ENCODE measurements at places on chromosomes 1 and 21.

DNA sequence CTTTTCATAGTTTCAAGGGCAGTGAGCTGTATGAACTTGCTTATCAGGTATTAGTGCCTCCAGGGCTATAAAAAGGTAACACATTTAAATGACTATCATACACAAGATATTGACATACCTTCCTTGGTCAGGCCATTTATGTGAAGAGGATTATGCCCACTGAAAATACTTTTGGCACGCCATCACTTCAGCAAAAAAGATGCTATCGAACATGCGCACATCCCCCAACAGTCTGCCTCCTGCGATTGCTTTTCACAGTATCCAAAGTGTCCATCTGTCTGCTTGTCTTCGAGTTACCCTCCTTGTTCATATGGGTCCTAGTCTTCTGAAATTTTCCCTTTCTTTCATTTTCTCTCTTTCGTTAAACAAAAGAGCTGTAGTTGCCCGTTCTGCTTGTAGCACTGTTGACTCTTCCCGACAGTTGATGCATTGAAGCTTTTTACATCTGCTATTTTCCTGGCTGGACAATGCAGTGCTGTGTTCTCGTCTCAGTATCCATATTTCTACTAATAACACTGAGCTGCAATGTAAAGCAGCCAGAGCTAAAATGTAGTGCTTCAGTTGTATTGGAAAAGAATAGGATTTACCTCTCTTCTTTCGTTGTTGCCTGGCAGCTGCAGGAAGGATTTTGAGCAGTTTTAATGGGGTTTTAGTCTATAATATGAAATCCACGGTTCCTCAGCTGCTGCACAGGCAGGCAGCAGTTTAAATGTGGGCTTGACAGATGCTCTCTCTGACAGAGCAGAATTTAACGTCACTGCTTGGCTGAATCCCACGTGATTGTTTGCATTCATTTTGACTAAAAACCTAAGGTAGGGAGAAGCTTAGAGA, at the start of gene B3GALT2:
B3GALT2 (minus strand) TSS at position 713 of the 831 bp plus-strand sequence. CDS start 5,051 bp downstream, outside the sequence.
- no peak for DNase-seq

DNA sequence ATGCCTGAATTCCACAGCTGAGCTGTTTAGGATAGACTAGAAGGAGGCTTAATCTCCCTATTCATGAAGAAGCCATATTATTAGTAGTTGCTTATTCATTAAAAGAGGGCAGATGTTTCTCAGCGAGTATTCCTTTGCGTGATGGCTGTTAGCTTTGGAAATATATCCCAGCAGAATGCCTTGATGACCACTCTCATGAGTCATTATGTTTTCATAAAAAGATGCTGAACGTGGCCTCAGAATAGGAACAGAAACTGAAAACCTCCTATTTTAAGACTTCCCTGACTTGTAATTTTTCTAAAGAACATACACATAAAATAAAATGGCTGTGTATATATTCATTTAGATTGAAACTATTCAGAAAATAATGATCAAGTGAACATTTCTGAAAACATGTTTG, 9.6 kb upstream of the PLA2G4A start:
- no peak for DNase-seq

DNA sequence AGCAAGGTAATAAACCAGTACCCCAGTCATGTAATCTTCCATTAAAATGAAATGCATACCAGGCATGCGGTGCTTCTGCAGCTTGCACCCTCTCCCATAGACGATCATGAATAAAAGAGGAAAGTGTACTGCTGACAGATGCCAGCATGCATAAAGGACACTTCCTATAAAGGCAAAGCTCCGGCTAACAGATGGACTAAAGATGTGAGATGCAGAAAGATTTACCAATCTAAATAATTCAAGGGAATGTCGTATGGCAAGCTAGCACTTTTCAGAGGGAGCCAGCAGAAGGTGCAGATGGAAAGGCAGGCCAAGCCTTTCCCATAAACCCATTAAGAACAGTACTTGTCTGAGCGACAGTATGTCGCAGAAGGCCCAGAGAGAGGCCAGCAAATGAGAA, 542.0 kb downstream of the NUF2 start:
- no peak for DNase-seq

GRCh38 chr1:63326106-63326472, 3.7 kb downstream of the FOXD3 start:
- no peak for DNase-seq

DNA sequence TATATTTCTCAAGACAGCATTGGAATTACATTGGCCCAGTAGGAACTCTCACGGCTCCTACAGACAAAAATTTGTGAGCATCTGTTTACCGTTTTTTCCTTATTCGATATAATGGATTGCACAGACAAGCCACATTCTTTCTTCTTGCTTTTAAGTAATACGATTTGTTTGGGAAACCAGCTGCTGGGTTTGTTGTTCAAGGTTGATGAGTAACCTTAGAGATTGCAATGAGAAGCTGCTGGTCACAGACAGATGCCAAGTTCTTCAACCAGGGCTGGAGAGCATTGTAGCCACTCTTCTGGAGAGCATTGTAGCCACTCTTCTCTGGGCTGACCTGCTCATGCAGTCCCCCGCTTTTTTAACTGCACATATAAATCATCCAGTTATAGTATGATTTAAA, 1.4 kb upstream of the MIA3 start:
- DNase-seq: no peak

DNA sequence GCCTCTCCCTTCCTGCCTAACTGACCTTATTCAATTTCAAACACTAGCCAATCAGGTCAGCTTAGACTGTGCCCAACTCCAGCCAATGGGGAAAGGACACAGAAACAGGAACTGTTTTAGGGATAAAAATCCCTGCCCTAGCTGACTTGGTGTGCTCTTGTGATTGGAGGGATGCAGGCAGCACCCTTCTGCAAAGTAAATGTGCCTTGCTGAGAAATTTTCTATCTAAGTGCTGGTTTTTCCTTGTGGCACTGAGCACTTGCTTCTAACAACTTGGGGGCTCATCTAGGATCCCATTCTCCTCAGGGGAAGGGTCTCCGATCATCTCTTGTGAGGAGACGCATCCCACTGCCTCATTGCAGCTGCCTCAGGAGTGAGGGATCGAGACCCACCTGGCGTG, 10.7 kb upstream of the CD2 start:
- no peak for DNase-seq

GRCh38 chr21:38631206-38631605, 132.9 kb upstream of the ERG start:
- DNase-seq: no peak

DNA sequence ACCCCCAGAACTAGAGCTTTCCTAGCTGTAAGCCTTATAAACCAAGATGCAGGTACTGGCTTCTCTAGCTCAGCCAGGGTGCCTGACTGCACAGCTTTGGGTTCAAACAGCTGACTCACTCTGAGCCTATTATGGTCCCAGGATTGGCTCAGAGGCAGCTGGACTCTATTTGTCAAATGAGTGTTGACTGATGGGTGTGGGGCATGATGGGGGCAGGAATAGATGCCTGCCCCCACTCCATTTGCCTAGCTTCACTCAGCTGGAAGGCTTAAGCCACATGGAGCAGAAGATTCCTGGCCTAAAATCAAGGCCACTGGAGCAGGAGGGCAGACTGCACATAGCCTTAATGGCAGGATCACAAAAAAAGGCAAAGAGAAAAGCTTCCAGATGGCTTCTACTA, 90.5 kb downstream of the PIK3R3 start:
- DNase-seq: no peak

DNA sequence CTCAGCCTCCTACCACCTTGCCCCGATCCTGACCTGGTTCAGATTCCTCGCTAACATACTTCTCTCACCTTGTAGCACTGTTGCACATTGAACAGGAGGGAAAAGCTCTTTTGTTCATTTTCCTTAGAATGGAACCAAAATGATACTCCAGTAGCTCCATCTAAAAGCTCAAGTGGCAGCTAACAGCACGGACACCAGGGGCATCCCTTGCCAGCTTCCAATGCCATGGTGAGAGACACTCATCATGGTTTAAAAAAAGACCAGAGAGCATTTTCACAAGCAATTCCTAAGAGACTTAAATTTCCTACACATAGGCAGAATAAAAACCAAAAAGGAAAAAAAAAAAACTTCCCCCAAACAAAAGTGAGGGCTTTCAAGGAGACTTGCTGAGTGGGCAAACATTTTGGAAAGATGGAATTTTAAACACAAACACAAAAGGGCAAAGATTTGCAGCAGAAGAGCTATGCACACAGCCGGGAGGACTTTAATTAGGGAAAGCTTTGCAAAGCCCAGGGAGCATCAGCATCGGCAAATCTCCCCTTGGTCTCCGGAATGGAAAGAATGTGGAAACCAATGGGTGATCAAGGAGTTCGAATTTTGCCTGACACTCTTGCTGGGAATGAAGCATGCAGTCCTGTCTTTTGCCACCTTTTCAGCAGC, 84.3 kb downstream of the CAPZB start:
- no peak for DNase-seq

DNA sequence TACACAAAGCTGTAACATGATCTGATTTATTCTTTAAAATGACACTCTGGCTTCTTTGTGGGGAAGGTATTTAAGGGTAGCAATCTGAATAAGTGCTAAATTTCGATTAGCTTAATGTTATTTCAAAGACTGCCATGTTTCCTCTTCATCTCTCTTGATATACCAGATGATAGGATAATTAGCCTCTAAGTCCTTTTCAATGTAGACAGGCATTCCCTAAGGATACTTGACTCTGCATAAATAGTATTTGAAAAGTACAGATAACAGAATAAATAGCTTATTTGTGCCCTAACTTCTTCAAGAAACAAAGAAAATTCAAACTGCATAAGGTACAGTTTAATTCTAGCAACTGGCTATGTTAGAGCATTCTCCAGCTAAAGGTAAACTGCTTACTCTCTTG, 46.2 kb downstream of the ARHGAP29 start:
- no peak for DNase-seq

- no peak for DNase-seq
Observed at GRCh38 chr1:4270651-4271337, 370.7 kb upstream of the C1orf174 start.

DNA sequence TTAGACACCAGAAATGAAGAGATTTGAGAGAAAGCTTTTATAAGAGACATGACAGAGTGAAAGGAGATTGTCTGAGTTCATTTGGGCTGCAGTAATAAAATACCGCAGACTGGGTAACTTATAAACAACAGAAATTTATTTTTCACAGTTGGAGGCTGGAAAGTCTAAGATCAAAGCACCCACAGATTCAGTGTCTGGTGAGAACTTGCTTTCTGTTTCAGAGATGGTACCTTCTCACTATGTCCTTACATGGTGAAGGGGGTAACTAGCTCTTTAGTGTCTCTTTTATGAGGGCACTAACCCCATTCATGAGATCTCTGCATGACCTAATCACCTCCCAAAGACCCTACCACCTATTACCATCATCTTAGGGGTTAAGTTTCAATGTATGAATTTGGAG, 30.9 kb upstream of the FCRL4 start:
- DNase-seq: no peak

GRCh38 chr1:53431805-53432565, 27.2 kb upstream of the DMRTB1 start:
- DNase-seq: no peak

DNA sequence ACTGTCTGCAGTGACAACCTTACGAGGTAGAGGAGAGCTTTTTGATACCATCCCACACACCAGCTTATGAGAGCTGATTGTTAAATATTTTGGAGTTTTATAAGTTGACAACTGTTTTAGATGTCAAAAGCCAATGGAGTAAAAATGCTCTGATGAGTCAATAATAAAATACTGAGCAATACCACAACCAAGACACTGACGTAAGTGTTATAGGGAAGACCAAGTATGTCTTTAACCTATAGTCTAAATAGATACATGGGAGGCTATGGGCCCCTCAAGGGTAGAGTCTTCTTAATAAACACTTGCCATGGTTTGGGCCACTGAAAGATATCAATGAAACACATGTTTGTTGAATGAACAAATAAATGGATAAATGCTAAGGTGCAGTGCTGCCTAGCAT, 49.2 kb downstream of the DUSP10 start:
- no peak for DNase-seq

DNA sequence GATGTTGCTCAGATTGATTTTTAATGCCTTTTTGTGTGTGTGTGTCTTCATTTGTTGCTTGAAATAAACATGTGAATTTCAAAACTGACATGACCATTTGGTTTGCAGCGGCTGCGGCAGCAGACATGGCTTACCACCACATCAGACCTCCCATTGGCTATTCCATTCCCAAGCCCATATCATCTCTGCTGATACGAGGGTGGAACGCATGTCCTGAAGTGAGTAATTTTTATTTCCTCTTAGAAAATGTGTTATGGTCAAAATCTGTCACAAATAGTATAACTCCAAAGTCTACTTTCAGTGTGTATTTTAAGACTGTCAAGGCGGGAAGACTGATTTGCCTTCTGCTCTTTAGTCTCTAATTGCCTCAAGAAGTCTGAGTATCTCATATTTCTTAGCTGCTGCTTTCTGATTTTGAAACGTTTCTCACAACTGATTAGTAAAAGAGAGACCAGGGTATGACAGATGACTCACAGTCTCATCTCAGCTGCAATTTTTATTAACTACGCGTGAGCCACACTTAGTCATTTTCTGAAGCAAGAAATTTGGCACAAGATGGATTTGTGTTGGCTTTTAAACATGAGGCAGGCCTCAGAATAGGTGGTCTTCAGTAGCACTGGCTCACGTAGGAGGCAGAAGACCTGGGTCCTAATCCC, 49.0 kb downstream of the LRRC53 start:
- no peak for DNase-seq

GRCh38 chr1:173479649-173480048, 2.5 kb downstream of the PRDX6 start:
- no peak for DNase-seq

GRCh38 chr1:169601096-169601881, 15.0 kb upstream of the F5 start:
- DNase-seq: no peak
